ENCODE measurements at places on chromosomes 13 and 19.
A peak's percentile ranks its signal among the peaks of the same experiment; 100 is the strongest.

DNA sequence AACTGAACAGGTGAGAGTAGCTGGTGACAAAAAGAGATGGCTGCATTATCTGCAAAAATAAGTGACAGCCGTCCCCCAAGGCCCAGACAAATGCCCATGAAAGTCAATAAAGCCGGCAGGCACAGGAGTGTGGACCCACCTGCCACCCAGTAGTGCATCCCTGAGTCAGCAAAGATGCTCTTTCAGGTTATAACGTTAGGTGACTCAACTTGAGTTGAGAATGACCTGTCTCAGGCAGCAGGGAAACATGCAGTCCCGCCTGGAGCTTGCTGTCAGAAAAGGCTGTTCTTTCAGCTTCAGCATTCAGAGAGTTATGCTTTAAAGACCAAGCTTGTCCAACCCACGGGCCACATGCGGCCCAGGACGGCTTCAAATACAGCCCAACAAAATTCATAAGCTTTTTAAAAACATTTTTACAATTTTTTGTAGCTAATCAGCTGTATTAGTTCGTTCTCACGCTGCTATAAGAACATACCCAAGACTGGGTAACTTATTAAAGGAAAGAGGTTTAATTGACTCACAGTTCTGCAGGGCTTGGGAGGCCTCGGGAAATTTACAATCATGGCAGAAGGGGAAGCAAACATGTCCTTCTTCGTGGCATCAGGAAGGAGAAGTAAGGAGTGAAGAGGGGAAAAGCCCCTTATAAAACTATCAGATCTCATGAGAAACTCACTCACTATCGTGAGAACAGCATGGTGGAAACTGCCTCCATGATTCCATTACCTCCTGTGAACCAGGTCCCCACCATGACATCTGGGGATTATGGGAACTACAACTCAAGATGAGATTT is 110.4 kb downstream of the RAB20 start:
- no peak for DNase-seq

GRCh38 chr13:95300625-95301182 is 547 bp downstream of the ABCC4 start:
- no peak for DNase-seq

- DNase-seq = no peak
Measured at GRCh38 chr19:4284176-4284958, 5.3 kb downstream of the SHD start.

- DNase-seq = no peak
Measured at GRCh38 chr19:35731353-35731752, 10.9 kb downstream of the IGFLR1 start.

- no peak for DNase-seq
Measured at GRCh38 chr13:27728271-27728670, 64.0 kb upstream of the GSX1 start.

DNA sequence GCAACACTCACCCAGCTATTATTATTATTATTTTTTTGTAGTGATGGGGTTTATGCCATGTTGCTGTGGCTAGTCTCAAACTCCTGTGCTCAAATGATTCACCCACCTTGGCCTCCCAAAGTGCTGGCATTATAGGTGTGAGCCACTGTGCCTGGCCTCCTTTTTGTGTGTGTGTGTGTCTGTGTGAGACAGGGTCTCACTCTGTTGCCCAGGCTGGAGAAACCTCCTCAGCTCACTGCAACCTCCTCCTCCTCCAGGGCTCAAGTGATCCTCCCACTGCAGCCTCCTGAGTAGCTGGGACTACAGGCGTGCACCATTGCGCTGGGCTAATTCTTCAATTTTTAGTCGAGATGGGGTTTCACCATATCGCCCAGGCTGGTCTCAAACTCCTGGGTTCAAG is 3.6 kb upstream of the MYDGF start:
- DNase-seq = no peak

GRCh38 chr13:90201676-90202460 is 1145.6 kb upstream of the MIR17HG start:
- no peak for DNase-seq

- DNase-seq = no peak
Measured at GRCh38 chr13:80235967-80236302, 105.0 kb downstream of the SPRY2 start.

DNA sequence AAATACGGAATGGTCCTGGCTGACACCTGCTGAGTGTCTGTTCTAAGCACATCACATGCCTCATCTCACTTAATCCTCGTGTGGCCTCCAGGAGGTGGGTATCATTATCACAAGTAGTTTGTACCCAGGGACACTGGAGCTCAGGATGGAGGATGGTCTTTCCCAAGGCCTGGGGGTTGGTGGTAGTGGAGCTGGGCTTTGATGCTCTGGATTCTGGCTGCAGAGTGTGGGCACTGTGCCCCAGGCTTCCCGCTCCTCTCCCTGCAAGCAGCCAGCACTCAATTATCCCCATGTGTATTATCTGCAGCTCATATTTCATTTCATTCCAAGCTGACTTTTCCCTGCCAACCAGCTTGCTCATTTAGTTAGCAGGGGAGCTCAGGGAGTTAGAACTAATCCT is 52.1 kb downstream of the SIAH3 start:
- peak; percentile 17 for DNase-seq

- DNase-seq = no peak
Measured at GRCh38 chr13:109281017-109281902, 505.1 kb downstream of the IRS2 start.

DNA sequence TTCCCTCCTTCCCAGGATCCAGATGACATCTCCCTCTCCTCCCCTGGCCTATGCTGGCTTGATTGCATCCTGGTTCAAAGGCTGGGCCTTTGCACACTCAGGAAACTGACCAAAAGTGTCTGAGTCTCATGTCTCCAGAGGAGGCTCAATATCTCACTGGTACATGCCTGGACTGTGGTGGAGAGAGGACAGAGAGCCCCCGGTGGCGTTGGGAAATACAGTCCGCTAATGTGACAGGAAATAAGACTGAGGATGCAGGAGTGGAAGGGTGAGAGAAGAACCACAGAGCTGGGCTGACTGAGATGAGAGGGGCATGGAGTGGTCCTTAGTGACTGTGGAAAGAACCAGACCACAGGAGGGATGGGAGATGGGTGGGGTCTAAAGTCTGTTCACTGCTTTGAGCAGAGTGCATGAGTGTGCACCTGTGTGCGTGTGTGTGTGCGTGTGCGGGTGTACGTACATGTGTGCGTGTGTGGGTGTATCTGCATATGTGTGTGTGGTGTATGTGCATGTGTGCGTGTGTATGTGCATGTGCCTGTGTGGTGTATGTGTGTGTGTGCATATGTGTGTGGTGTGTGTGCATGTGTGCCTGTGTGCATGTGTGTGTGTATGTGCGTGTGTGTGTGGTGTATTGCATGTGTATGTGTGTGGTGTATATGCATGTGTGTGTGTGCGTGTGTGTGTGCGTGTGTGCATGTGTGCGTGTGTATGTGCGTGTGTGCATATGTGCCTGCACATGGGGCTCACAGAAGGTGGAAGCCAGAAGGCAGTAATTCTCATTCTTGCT is 1.9 kb downstream of the SIGLEC5 start:
- DNase-seq = no peak

GRCh38 chr13:99258946-99259345 is 767 bp upstream of the GPR18 start:
- DNase-seq = no peak

- no peak for DNase-seq
Measured at GRCh38 chr13:51230477-51231105, 8.4 kb downstream of the FAM124A start.

DNA sequence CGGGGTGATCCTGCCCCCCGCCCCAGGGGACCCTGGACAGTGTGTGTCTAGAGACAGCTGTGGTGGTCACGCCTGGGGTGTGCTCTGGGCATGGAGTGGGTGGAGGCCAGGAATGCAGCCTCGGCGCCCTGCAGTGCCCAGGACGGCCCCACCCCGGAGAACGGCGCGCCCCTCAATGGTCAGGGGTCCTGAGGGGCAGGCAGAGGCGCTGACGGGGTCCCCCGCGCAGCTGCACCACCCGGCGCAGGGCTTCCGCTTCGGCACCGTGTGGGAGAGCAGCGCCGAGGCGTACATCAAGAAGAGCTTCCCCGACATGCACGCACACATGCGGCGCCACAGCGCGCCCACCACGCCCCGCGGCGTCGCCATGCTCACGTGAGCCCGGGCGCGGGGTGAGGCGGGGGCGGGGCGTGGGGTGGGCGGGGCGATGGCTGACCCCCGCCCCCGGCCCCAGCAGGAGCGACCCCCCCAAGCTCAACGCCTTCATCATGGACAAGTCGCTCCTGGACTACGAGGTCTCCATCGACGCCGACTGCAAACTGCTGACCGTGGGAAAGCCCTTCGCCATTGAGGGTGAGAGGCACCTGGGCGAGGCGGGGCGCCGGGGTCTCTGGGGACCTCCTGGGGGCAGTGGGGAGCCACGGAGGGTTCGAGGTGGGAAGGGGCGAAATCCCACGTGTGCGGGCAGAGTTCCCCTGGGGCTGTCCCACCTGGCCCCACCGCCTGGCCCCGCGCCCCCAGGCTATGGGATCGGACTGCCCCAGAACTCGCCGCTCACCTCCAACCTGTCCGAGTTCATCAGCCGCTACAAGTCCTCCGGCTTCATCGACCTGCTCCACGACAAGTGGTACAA is 7.4 kb downstream of the GRIN3B start:
- no peak for DNase-seq

GRCh38 chr13:80458543-80458942 is 117.6 kb upstream of the SPRY2 start:
- no peak for DNase-seq

DNA sequence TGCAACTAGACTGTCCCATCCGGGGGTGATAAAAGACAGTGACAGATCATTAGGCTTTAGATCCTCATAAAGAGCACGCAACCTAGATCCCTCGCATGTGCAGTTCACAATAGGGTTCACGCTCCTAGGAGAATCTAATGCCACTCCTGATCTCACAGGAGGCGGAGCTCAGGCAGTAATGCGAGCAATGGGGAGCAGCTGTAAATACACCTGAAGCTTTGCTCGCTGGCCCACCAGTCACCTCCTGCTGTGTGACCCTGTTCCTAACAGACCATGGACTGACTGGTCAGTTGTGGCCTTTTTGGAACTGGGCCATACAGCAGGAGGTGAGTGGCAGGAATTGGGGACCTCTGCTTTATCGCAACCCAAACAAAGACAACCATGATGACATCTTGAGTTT is 173.2 kb downstream of the DLEU7 start:
- no peak for DNase-seq

- DNase-seq = no peak
Measured at GRCh38 chr19:33399745-33400681, 26.5 kb downstream of the CEBPG start.

- no peak for DNase-seq
Measured at GRCh38 chr19:1815605-1816529, 3.8 kb upstream of the ATP8B3 start.

DNA sequence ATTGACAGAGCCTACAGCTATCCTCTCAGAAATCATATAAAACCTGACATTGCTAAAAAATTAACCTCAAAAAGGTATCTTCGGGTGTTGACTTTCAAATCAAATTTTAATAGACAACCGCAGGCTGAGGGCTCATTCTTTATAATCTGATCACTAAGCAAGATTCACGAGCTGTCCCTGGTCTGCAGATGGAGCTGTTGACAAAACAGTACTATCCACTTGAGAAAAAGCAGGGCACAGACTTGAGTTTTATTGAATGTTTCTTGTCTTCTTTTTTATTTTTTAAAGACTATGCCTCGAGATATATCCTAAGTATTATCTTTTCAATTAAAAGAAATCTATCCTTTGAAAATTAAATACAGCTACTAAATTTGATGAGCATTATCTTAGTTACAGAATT is 540.5 kb downstream of the PCDH9 start:
- DNase-seq = no peak

DNA sequence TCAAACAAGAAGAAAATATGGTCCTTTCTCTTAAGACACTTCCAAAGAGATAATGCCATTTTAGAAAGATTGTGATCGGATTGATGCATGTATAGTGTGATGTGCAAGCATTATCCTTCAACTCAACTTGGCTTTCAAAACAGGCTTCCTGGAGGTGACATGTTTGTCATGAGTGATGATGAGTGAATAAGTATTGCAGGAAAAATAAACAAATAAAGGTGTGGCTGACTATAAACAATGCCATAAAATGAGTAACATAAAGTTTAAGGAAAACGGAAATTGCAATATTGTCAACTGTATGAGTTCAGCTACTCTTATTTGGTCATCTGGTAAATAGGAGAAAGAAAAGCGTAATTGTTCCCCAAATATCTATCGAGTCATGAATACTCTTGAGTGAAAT is 1283.7 kb downstream of the PCDH9 start:
- no peak for DNase-seq

DNA sequence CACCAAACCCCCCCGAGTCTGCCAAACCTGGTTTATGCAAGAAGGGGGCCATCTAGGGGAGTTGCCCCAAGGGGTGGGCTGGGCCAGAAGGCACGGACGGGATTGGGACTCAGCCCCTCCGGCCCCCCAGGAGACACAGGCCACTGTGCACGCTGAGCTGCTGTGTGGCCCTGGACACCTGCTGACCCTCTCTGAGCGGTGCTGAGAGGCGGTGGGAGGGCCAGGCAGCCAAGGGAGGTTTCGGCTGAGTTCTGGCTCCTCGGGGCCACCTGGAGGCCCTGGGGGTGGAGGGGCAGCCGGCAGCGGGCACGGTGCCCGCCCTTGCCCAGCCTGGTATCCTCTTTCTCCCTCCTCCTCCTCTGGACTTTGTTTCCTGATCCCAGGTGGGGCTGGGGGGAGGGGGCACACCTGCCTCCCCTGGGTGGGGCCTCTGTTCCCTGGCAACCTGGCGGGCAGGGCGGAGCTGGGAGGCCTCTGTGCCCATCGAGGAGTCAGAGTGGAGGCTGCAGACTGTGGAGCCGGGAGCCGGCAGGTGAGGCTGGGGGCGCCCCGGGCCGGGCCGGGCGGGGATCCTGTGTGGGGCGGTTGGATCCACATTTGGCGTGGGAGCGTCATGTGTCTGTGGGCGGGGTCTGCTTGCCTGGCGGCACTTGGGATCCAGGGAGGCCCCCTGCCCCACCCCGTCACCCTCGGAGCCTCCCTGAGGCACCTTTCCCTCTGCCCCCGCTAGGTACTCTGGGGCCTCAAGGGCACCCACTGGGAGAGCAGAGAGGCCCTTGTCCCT is at the start of gene MISP:
Gene MISP (plus strand): TSS at position 473 of the 784 bp plus-strand sequence. CDS start 5,835 bp downstream, outside the sequence.
- peak; percentile 95 for DNase-seq

- no peak for DNase-seq
Measured at GRCh38 chr19:55208880-55209692, at the start of gene PTPRH. Gene PTPRH (minus strand): TSS chr19:55209501. CDS start chr19:55209433, 68 bp downstream.

DNA sequence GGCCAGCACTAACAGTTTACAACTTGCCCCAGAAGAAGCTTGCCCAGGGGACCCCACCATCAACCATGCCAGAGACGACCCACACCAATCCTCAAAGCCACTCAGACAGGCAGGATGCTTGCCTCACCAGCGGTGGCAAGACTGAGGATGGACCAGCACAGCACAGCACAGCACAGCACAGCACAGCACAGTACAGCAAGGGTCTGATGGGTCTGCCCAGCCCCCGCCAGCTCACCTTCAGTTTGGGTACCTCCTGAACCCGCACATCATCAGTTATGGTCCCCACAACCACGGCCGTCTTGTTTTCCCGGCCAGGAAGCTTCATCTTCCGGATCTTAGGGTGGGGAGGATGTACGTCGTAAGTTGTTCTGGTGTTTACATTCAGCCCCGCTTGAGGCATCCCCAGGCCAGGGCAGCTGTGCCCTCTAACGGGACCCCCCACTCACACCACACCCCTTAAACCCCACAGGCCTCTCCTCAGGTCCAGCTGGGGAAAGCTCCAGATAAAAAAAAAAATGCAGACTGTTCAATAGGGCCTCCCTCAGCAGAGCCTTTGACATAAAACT is 1.7 kb upstream of the FAM83E start:
- no peak for DNase-seq

- no peak for DNase-seq
Measured at GRCh38 chr19:4763021-4763420, 28.5 kb upstream of the FEM1A start.

- no peak for DNase-seq
Measured at GRCh38 chr13:77781808-77782207, 84.3 kb downstream of the SLAIN1 start.
